Naive B cell (primary cell): ENCODE measurements at places on chromosomes 1 and 21.

DNA sequence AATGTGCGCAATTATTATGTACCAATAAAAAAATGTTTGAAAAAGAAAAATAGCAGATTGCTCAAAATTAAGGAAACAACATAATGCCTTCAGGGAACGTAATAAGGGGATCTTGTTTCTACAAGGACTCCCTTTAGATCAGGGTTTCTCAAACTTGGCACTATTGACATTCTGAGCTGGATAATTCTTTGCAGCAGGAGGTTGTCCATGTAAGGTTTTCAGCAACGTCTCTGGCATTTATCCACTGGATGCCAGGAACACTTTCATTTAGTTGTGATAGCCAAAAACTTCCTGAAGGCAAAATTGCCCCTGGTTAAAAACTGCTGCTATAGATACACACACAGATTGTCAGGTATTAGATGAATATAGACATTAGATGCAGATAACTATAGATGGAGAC is 666.7 kb upstream of the ADAMTS5 start:
- H3K27ac ChIP-seq = no peak overlapping the region
- H3K4me3 ChIP-seq = no peak overlapping the region
- no peaks in the 10 kb centered on the region for H3K4me1 ChIP-seq
- DNase-seq = no peak
- no peaks in the 10 kb centered on the region for H3K36me3 ChIP-seq
- H3K27me3 ChIP-seq = no peaks in the 10 kb centered on the region

- H3K27ac ChIP-seq = no peak overlapping the region
- H3K27me3 ChIP-seq = peaks cover 5% of the 10 kb centered on the region
- no peaks in the 10 kb centered on the region for H3K4me1 ChIP-seq
- H3K4me3 ChIP-seq = no peak overlapping the region
Measured at GRCh38 chr1:168210312-168210711, 15.5 kb upstream of the SFT2D2 start.

- H3K36me3 ChIP-seq = peaks cover 10% of the 10 kb centered on the region
- no peaks in the 10 kb centered on the region for H3K4me1 ChIP-seq
- H3K27me3 ChIP-seq = peaks cover 32% of the 10 kb centered on the region
- no peak overlapping the region for H3K4me3 ChIP-seq
- H3K27ac ChIP-seq = no peak overlapping the region
Measured at GRCh38 chr1:24888971-24889676, 41.0 kb downstream of the RUNX3 start.

GRCh38 chr21:26389971-26390641 is 183.0 kb downstream of the CYYR1 start:
- H3K36me3 ChIP-seq = no peaks in the 10 kb centered on the region
- no peak overlapping the region for H3K4me3 ChIP-seq
- H3K4me1 ChIP-seq = no peaks in the 10 kb centered on the region
- H3K27ac ChIP-seq = peak overlapping the region; percentile 9

DNA sequence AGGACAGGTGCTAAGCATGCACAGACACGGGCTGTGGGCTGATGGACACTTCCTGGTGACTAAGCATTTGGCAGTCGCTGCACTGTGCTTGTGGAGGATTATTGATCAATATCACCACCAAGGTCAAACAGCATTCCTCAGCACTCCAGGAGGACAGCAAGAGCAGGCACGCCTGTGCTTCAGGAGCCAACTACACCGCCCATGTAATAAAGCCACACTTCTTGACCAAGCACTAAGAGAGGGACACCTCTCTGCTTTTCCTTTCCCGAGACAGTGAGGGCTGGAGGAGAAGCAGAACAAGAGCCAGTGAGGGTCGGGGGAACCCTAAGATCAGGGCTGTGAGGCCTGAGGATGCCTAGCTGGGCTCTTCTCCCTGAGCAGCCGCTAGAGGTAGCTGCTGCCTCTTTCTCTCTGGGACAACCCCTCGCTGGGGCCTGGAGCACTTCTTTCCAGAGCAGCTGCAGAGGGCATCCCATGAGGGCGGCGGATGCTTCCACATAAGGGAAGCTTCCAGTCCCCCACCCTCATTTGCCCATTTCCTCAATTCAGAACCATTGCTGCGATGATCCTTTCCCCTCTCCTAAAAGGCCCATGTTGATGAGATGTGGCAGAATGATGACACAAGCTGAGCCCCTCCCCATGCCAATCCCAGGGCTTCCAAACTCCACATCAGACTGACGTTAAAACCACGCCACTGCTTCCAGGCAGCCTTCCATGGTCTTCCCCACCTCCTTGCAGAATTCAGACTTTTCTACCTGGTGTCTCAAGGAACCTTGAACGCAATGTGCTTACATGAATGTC is 19.1 kb downstream of the RAB7B start:
- no peak overlapping the region for H3K4me3 ChIP-seq
- no peaks in the 10 kb centered on the region for H3K27me3 ChIP-seq
- peaks cover 8% of the 10 kb centered on the region for H3K36me3 ChIP-seq
- no peaks in the 10 kb centered on the region for H3K4me1 ChIP-seq
- peak; percentile 22 for DNase-seq

DNA sequence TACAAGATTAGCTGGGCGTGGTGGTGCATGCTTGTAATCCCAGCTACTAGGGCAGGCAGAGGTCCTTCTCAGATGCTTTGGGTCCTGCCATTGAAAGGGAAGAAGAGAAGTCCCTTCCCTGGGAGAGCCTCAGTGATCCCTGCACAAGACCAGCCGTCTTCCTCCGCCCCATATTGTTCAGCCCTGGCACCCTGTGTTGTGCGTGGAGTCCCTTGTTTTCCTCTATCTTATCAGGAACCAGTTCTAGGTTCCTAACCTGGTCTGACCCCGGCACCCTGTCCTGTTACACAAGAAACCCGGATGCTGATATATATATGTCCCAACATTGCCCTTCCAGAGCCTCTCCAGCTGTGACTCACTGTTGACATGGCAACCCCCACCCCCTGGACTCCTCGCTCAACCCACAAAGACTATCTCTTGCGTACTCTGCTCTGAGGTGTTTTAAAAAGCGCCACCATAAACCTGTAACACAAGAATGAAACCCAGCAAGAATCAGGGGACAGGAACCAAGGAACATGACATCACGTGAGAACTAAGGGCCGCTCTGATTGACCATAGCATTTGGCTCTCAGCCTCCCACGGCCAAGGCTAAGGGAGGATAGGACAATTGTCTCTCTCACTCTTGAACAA is 4.8 kb downstream of the MX2 start:
- peaks cover 71% of the 10 kb centered on the region for H3K4me1 ChIP-seq
- peak overlapping the region; percentile 82 for H3K4me3 ChIP-seq
- H3K27ac ChIP-seq = peak overlapping the region; percentile 95
- H3K27me3 ChIP-seq = no peaks in the 10 kb centered on the region

DNA sequence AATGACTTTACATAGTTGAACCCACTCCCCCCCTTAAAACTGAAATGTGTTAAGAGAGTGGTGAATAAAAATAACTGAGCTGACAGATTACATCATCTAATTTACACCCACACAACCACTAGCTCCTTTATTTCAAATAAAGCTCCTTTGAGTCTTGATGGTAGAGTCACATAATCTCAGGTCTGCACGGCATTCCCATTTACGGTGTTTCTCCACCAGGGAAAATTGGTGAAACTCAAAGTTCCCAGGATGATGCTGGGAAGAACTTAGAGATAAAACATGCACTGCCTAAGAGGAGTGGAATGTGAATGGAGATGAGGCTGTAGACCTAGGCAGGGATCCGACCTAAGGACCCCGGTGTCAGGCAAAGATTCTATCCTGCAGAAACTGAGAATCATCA is 727.8 kb upstream of the ADAMTS5 start:
- no peak for DNase-seq
- no peak overlapping the region for H3K4me3 ChIP-seq
- H3K27me3 ChIP-seq = no peaks in the 10 kb centered on the region
- H3K36me3 ChIP-seq = no peaks in the 10 kb centered on the region
- no peaks in the 10 kb centered on the region for H3K4me1 ChIP-seq
- H3K27ac ChIP-seq = no peak overlapping the region

DNA sequence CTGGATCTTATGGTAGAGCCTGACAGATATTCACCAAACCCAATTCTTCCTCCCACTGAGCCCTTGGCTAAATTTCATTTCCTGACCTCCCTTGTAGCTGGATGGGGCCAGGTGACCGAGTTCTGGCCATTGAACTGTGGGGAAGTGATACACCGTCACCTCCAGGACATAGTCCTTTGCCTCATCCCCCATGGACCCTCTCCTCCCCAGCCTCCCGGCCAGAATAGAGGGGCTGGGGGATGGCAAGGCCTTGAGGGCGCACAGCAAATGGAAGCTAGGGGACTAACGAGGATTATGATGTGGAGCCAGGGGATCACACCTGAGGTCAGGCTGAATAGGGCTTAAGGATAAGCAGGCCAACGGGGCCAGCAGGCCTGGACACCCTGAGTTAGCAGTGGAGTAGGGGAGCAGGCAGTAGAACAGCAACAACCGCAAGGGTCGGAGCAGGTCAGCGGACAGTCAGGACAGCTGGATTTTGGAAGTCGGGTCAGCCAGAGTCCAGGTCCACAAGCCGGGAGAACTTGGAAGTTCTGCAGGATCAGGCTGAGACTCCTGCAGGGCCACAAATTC is 15.0 kb downstream of the BATF3 start:
- no peak for DNase-seq
- no peak overlapping the region for H3K4me3 ChIP-seq
- no peaks in the 10 kb centered on the region for H3K36me3 ChIP-seq
- H3K27me3 ChIP-seq = peaks cover 21% of the 10 kb centered on the region

DNA sequence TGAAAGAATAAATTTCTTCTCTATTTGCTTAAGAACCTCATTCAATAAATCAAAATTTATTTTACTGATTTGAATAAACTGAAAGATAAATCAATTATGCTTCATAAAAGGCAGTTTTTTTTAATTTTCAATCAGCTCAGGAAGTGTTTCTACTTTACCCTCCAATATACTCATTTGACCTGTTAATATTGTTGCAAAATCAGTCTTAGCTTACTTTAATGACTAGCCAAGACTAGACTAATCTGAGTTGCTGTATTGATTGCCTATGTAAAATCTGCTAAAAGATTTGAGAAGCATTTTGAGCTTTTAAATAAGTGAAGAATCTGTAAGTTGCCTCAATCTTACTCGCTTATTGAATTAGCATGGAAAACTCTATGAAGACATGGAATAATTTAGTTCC is 179.1 kb upstream of the LYPLAL1 start:
- no peak overlapping the region for H3K4me3 ChIP-seq
- no peak overlapping the region for H3K27ac ChIP-seq
- no peak for DNase-seq
- peaks cover 5% of the 10 kb centered on the region for H3K27me3 ChIP-seq

DNA sequence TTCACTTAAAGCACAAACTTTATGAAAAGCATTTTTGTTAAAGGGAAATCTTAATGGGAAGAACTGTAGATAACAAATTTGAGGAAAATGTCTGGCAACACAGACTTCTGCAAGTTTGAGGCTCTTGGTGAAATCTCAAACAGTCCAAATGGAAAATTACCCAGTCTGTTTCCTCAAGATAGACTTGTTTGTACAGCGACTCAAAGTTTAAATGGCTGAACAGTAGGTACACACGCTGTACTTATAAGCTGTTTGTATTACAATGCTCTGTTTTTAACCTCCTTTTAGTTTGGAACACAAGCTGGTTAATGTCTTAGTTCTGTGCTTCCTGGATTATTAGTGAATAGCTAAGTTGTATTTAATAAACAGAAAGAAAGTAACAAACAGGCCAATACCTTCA is 217.1 kb downstream of the NFIA start:
- H3K27me3 ChIP-seq = peaks cover 11% of the 10 kb centered on the region
- no peaks in the 10 kb centered on the region for H3K4me1 ChIP-seq
- H3K36me3 ChIP-seq = no peaks in the 10 kb centered on the region
- no peak overlapping the region for H3K27ac ChIP-seq
- no peak for DNase-seq
- H3K4me3 ChIP-seq = no peak overlapping the region

- H3K27ac ChIP-seq = no peak overlapping the region
- peaks cover 19% of the 10 kb centered on the region for H3K4me1 ChIP-seq
- no peak overlapping the region for H3K4me3 ChIP-seq
- no peaks in the 10 kb centered on the region for H3K36me3 ChIP-seq
Measured at GRCh38 chr1:43062527-43063095, 103.9 kb upstream of the SLC2A1 start.

DNA sequence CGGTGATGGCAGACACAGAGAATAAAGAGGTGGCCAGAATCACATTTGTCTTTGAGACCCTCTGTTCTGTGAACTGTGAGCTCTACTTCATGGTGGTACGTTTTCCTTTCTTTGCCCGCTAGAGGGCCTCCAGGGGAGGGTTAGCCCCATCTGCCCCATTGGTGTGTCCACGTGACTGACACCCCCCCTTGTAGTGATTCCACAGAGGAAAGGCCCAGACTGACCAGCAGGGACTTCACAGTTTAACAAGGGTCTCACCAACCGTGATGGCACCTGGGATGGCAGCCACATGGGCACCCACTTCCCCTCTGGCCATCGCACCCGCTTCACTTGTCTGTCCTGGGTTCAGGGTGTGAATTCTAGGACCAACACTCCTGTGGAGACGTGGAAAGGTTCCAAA is 22.3 kb upstream of the SARS1 start:
- no peaks in the 10 kb centered on the region for H3K27me3 ChIP-seq
- H3K36me3 ChIP-seq = no peaks in the 10 kb centered on the region
- H3K4me3 ChIP-seq = no peak overlapping the region
- DNase-seq = no peak
- peaks cover 14% of the 10 kb centered on the region for H3K4me1 ChIP-seq

GRCh38 chr1:203082231-203082505 is 3.6 kb downstream of the MYOG start:
- no peak overlapping the region for H3K4me3 ChIP-seq
- DNase-seq = no peak
- H3K36me3 ChIP-seq = no peaks in the 10 kb centered on the region

- H3K4me1 ChIP-seq = no peaks in the 10 kb centered on the region
- DNase-seq = no peak
- no peak overlapping the region for H3K4me3 ChIP-seq
- H3K36me3 ChIP-seq = no peaks in the 10 kb centered on the region
Measured at GRCh38 chr1:59686574-59686973, 128.2 kb upstream of the HOOK1 start.

GRCh38 chr1:151970626-151971025 is 23.0 kb downstream of the S100A10 start:
- no peak overlapping the region for H3K4me3 ChIP-seq
- no peaks in the 10 kb centered on the region for H3K36me3 ChIP-seq
- H3K27ac ChIP-seq = no peak overlapping the region
- H3K4me1 ChIP-seq = peaks cover 7% of the 10 kb centered on the region
- no peak for DNase-seq

DNA sequence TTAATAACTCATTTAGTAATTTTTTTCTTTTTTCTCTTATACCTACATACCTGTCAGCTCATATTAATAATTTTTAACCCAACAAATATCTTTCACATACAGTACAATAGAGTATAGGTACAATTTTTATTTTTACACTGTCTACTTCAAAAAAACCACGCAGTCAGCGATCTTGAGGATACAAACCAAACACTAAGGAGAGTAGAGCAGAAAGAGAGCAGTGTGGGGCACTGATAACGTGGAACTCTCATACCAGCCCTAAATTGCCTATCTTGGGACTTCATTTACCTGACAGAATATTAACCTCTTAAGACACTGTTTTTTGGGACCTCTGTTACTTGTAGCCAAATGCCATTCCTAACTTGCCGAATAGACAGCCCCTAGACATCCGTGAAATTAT is 5.5 kb downstream of the TRMT1L start:
- H3K27me3 ChIP-seq = no peaks in the 10 kb centered on the region
- peaks cover 41% of the 10 kb centered on the region for H3K4me1 ChIP-seq
- no peak overlapping the region for H3K4me3 ChIP-seq
